ENCODE measurements at places on chromosomes 13 and 19. TPM values are rescaled to one million over a fixed set of nuclear protein-coding genes. Genes with fewer than 3 reads are reported as not detected.

KLK15 gene
- not detected for total RNA-seq

PGLYRP2 gene
- not detected for total RNA-seq

GTF2F1 gene
- total RNA-seq, result 24.4 TPM

PLK5 gene
- total RNA-seq, result 0.37 TPM

ACP7 gene
- 0.11 TPM for total RNA-seq

RNF113B gene
- not detected for total RNA-seq

WDR87 gene
- not detected for total RNA-seq

LSM7 gene
- total RNA-seq, result 46.5 TPM

LMO7 gene
- 79.7 TPM for total RNA-seq

ZNF208 gene
- total RNA-seq, result 1.1 TPM

WTIP gene
- total RNA-seq, result 23.1 TPM

CEACAM16 gene
- total RNA-seq, result not detected

DACT3 gene
- 20.0 TPM for total RNA-seq

ADAMTSL5 gene
- 4.1 TPM for total RNA-seq

ZNF350 gene
- total RNA-seq, result 19.7 TPM

YJEFN3 gene
- total RNA-seq, result 1.8 TPM

INTS6 gene
- 74.8 TPM for total RNA-seq

SAFB2 gene
- total RNA-seq, result 47.9 TPM

ZNF99 gene
- 0.74 TPM for total RNA-seq

ZNF442 gene
- total RNA-seq, result 13.4 TPM

ZNF93 gene
- 23.1 TPM for total RNA-seq

ZNF582 gene
- 5.3 TPM for total RNA-seq

SERPINE3 gene
- 0.16 TPM for total RNA-seq

ANO8 gene
- total RNA-seq, result 4.1 TPM

SRRM5 gene
- not detected for total RNA-seq

ZNF738 gene
- total RNA-seq, result 18.7 TPM

NXNL1 gene
- not detected for total RNA-seq

KIR2DL4 gene
- total RNA-seq, result not detected

PRR19 gene
- total RNA-seq, result not detected

CATSPERD gene
- not detected for total RNA-seq

FGF22 gene
- not detected for total RNA-seq

CD33 gene
- 4.7 TPM for total RNA-seq

SHISA7 gene
- total RNA-seq, result 0.16 TPM

EBI3 gene
- total RNA-seq, result 0.32 TPM

IZUMO2 gene
- total RNA-seq, result not detected

ZNF561 gene
- 71.1 TPM for total RNA-seq

RASAL3 gene
- total RNA-seq, result 0.85 TPM

ADGRE3 gene
- 0.16 TPM for total RNA-seq

ERICH6B gene
- not detected for total RNA-seq

KLK14 gene
- total RNA-seq, result not detected

ITPKC gene
- 9.3 TPM for total RNA-seq

CFD gene
- 84.4 TPM for total RNA-seq

F10 gene
- 27.6 TPM for total RNA-seq

STAP2 gene
- 14.4 TPM for total RNA-seq

SOHLH2 gene
- 0.32 TPM for total RNA-seq

VSTM2B gene
- not detected for total RNA-seq

WDR88 gene
- total RNA-seq, result not detected

SLITRK6 gene
- 75.8 TPM for total RNA-seq

TJP3 gene
- 3.1 TPM for total RNA-seq

FBN3 gene
- 2.3 TPM for total RNA-seq

NLRP9 gene
- not detected for total RNA-seq

ZNF546 gene
- 23.4 TPM for total RNA-seq

PDX1 gene
- not detected for total RNA-seq

ADAMTS10 gene
- total RNA-seq, result 44.3 TPM

RXFP2 gene
- not detected for total RNA-seq

VSTM1 gene
- total RNA-seq, result not detected

TEX101 gene
- total RNA-seq, result not detected

COL5A3 gene
- total RNA-seq, result 19.6 TPM

NALCN gene
- 5.6 TPM for total RNA-seq

RPS16 gene
- total RNA-seq, result 27.7 TPM

All from urinary bladder (tissue), 4 donors.